ENCODE measurements at places on chromosomes 6 and 20.

DNA sequence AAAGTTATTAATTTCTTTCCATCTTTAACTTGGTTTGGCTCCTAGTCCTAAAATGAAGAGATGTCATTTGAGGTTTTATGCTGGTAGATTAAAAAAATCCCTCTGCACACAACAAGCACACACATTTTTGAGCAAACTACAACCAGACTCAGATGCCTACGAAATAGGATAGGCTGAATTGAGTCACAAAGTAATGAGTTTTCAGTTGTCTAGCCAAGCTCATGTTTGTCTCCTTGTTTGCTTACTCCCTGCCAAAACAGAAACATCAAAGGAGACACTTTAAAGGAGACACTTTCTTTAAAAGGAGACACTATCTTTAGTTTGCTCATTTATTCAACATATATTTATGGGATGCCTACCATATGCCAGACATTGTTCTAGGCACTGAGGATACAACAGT, 56.2 kb downstream of the TPBG start:
- no peak for DNase-seq

- DNase-seq = no peak
Measured at GRCh38 chr6:111201764-111202163, 114.5 kb downstream of the SLC16A10 start.

DNA sequence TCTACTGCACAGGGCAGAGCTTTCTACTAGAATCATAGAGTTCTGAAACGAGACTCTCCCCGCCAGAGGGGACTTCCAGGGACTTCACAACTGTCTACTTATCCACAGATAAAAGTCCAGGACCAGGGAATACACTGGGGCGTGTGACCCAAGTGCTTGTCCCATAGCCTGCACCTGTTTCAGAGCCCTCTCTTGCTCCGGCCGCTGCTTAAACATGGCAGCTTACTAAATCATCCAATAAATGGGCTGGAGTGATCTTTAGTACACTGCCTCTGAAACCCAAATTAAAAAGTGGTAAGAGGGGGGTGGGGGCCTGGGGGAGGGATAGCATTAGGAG, 8.9 kb upstream of the RAB44 start:
- no peak for DNase-seq

GRCh38 chr20:49794336-49795134, 18.1 kb upstream of the SLC9A8 start:
- no peak for DNase-seq

GRCh38 chr20:10666221-10667076, 7.3 kb downstream of the JAG1 start:
- DNase-seq = no peak

GRCh38 chr20:6347916-6348315, 225.1 kb upstream of the FERMT1 start:
- DNase-seq = no peak

DNA sequence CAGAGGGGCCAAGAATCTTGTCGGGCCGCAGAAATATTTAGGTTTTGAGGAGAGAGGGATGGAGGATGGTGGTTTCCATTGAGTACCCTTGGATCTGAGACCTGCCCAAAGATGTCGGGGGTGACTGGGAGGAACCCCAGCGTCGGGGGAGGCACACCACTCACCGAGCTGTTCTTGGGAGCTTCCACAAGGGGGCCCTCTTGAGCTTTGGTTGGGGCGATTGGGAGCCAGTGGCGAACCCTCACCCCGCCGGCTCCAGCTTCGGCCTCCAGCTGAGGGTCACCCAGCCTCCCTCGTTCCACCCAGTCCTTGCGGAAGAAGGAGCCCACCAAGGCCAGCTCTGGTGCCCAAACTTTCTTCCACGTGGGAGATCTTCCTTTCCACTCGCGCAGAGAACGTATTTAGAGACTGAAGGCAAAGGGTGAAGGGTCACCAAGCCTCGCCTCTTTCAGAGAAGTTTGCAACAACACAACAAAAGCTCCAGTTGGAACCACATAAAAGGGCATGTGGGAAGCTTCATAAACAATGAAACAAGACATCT, 33.6 kb downstream of the APCDD1L start:
- peak; percentile 63 for DNase-seq

DNA sequence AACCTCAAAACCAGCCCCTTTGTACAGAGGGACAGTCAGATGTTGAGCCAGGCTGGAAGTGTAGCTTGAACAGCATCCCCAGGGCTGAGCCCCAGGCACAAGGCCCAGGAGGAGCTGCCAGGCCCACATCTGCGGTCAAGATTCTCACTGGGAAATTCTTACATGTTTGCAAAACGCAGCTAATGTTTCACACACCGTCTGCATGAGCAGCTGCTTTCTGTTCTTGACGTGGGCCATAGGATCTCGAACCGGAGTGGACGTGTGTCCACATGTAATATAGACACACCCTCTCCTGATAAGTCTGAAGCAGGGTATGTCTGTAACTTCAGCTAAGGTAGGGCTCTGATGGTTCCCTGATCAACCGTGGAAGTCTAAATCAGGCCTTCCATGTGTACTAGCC, 41.3 kb upstream of the TRAF3IP2 start:
- no peak for DNase-seq

DNA sequence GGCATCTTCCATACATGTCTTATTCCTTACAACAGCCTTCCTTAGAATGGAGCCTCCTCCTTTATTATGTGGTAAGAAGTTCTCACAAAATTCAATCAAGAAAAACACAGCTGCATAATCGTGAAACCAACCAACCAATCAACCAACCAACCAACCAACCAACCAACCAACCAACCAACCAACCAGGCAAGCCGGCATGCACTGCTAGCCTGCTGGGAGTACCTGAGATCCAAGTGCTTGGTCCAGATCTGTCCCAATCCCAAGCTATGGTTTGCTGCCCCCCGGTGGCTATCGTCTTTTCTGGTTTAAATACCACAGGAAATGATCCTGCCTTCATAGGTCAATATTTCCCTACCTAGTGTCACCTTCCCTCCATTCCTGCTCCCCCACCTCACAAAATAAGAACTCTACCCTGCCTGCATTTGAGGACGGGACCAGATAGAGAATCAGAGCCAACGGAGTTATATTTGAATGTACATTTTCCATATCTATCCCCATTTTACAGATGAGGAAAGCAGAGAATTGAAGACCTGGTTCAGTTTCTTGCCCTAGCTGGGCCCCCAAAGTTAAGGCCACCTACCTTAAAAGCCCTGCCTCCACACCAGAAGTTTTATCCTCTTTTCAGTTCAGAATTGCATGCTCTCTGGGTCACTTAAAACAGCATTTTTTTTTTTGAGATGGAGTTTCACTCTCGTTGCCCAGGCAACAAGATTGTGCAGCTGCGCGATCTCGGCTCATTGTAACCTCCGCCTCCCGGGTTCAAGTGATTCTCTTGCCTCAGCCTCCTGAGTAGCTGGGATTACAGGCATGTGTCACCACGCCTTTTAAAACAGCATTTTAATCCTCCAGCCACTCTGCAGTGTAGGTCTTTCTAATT, 27.1 kb downstream of the RAB44 start:
- peak; percentile 79 for DNase-seq

DNA sequence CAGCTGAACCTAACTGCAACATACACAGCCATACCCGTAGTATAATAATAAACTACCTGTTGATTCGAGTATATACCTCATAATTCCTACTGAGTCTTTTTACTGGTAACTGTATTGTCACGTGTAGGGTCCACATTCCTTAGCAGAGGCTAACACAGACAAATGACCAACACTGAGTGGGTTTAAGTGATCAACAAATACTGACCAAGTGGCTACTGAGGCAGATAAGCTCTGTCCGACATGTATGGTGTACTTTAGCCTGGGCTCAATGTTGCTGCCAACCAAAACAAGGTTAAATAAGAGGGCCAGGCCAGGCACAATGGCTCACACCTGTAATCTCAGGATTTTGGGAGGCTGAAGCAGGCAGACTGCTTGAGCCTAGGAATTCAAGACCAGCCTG, 12.7 kb downstream of the ELOVL5 start:
- no peak for DNase-seq

GRCh38 chr6:34143884-34144580, 1.9 kb downstream of the GRM4 start:
- DNase-seq = no peak

DNA sequence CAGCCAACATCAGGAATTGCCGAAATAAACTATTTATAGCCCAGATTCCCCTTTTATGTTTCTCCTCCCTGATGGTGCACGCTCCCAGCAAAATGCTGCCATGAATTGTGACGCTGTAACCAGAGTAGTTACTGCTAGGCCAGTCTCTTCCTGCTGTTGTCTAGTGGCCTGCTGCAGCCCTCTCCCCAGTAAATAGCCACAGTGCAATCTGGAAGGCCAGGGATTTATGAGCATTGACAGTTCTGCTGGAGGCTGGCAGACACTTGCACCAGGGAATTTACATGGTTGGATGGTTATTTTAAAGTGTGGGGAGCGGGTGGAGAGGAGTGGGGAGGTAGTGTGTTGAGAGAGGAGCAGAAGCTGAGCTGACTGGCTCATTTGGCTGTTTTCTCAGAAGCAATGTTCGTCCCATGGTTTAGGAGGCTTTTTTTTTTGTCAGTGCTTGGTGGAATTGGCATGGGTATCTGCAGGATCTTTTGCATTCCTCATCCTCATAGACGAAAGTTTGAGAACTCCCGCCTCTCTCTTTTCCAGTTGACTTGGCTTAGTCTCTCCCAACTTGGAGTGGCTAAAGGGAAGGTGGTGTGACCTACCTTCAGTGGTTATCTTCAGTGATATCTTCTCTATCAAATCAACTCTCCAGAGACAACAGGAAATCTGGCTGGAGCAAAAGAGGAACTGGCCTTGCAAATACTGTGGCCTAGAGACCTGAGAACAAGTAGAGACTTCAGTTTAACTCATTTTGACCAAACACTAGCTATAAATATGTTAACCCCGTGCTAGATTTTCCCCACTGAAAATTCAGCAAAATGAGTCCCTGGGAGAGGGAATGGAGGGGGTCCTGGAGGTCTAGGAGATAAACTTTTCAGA, 99.3 kb upstream of the VSTM2L start:
- DNase-seq = no peak

- peak; percentile 63 for DNase-seq
Measured at GRCh38 chr6:71420095-71420692, 131.6 kb downstream of the OGFRL1 start.

GRCh38 chr6:145656128-145656527, 79.2 kb downstream of the EPM2A start:
- DNase-seq = no peak

- peak; percentile 40 for DNase-seq
Measured at GRCh38 chr6:33668914-33669313, 42.6 kb downstream of the UQCC2 start.

DNA sequence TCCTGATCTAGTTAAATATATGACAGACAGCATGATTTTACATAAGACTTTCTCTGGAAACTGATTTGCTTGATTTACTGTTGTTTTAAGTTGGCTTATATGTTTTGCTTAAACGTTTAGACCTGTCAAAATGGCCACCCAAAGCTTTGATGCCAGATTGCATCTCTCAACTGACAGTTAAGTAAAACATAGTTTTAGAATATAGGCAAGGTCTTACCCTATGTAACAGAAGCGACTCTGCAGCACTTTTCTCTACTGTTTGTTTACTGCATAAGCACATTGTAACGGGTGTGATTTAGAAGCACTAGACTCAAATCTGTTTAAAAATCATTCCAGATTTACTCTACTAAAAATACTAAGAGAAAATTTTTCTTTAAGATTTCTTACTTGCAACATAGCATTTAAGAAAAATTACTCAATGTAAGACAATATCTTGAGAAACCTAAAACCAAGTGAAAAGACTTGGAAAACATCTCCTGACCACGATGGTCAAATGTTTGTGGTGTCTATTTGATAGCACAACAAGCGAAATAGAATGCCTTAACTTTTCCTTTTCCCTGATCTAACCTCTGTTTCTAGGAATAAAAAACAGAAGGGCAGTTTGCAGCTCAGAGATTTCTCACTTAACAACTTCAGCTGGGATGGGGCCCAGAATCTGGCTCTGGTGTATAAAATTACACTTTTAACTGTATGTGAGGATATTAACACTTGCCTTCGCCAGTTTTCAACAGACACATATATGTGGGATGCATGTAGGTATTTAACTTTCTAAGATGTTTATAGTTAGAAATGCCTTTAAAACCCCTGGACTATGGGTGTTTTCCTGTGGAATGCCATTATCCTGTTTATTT, 47.4 kb downstream of the AIG1 start:
- DNase-seq = no peak

- no peak for DNase-seq
Measured at GRCh38 chr6:24909241-24910216, 26.2 kb downstream of the RIPOR2 start.

GRCh38 chr6:158977382-158977781, 22.6 kb downstream of the RSPH3 start:
- no peak for DNase-seq

DNA sequence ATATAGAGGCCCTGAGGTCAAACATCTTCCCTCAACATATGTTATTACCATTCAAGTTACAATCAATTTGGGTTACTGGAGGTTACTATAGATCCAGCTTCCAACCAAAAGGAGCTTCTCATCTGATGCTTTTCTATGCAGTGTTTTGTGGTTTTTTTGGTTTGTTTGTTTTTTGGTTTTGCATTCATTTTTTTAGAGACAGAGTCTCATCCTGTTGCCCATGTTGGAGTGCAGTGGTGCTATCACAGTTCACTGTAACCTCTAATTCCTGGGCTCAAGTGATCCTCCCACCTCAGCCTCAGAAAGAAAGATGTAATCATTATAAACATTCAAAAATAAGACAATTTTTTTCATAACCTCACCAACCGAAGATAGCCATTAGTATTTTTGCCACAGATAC, 124.4 kb upstream of the JARID2 start:
- no peak for DNase-seq

GRCh38 chr6:156781861-156782631, 4.9 kb downstream of the ARID1B start:
- no peak for DNase-seq

GRCh38 chr6:144284783-144285547, at the start of gene UTRN:
UTRN (plus strand) TSS chr6:144285335; CDS start chr6:144291829, 6,494 bp downstream.
- DNase-seq = peak; percentile 86

- no peak for DNase-seq
Measured at GRCh38 chr6:142913511-142914047, 31.4 kb downstream of the HIVEP2 start.

- DNase-seq = no peak
Measured at GRCh38 chr6:41594326-41594725, 43.9 kb upstream of the MDFI start.

DNA sequence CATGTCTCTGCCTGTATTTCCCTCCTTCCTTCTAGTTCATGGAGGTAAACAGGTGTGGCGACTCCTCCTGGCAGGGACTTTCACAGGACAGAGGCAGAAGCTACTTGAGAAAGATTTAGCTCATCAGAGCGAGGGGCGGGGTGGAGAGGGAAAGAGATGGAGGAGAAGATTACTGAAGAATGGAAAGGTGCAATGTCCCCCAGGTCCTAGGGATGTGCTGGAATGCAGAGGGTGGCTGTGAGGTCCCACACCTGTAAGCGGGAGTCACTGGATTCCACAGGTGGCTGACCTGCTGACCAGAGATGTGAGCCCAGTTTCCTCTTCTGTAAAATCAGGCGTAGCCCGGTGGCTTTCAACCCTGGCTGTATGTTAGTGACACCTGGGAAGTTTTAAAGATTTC, 199.2 kb upstream of the SULF2 start:
- no peak for DNase-seq

Measured in left cardiac atrium (tissue), 4 donors.